ENCODE measurements at places on chromosomes 11 and 22.

DNA sequence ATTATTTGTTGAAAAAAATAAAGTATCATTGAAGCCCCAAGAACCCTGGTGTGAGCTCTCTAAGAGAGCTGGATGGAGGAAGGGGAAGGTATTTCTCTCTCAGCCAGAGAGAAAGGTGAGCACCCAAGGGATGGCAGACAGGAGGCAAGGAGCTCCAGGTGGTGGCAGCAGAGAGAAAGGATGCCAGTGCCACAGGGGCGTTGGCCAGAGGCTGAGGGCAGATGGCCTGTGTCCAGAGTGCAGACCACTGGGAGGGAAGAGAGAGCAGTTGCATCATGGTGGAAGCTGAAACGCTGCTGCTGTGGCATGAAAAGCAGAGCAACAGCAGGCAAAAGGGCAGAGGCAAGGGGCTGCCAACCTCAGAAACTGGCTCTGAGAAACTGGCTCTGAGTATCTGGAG, 8.5 kb downstream of the SPON1 start:
- DNase-seq: peak; percentile 47

GRCh38 chr22:36746375-36746970, 29.4 kb downstream of the IFT27 start:
- no peak for DNase-seq

DNA sequence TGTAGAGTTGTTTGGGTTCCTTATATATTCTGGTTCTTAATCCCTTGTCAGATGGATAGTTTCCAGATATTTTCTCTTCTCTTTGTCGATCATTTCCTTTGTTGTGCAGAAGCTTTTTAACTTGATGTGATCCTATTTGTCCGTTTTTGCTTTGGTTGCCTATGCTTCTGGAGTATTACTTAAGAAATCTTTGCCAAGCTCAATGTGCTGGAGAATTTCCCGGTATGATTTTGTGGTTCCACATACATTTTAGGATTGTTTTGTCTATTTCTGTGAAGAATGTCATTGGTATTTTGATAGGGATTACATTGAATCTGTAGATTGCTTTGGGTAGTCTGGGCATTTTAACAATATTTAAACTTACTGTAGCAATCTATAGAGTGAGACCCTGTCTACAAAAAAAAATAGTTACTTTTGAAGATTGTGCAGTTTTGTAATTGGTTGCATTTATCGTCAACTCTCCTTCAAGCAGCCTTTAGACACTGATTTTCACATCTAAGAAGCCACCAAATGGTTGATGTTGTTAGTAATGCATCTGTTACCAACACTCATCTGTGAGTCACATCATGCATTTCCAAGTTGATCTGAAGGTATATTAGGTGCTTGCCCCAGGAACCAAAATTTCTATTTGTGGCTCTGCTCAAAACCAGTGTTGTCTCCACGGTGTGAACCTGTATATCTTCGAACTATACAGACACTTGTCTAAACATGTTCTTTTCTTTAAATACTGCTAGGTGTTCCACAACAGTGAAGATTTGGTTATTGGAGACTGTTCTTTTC, 21.4 kb downstream of the XRCC6 start:
- no peak for DNase-seq

GRCh38 chr22:27224485-27225374, 567.3 kb downstream of the MIAT start:
- DNase-seq: no peak

DNA sequence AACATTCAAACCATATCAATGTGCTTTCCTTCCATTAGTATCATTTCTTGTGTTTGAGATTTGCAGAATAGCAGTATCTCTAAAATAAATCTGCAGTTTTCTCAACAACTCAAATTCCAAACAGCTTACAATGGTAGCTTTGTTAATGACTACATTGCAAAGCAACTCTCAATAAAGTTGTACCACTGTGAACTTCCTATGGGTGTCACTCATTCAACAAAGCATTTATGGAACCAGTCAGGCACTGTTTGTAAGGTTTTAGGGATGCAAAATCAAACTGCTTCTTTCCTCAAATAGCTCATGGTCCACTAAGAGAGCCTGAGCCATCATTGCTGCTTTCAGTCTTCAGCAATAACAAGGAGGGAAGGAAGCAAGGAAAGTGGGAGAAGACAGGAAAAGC, 91.0 kb downstream of the CCDC83 start:
- DNase-seq: no peak

DNA sequence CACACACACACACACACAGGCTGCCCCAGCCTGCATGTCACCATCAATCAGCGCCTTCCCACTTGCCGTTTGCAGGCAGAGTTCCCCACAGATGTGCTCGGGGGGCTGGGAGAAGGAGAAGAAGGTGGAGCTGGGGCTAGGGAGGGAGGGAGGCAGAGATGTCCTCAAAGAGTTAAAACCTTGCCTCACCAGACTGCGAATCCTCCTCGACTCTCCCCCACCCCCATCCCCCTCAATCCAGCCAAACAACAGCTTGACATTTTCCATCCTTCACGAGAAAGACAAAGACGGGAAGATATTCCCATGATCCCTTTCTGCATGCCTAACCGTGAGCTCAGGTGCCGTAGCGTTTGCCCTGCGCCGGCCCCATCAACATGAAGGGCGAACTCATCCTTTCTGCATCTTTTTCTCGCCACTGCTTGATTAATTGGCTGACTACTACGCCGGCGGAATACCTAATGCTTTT, 365.5 kb downstream of the MIAT start:
- no peak for DNase-seq

GRCh38 chr22:49699476-49699875, 128.2 kb downstream of the BRD1 start:
- DNase-seq: no peak

- no peak for DNase-seq
Measured at GRCh38 chr11:113234888-113235287, 79.5 kb upstream of the TTC12 start.

GRCh38 chr11:66070604-66071380, 720 bp downstream of the PACS1 start:
- DNase-seq: peak; percentile 32

- DNase-seq: peak; percentile 50
Measured at GRCh38 chr11:60905551-60906113, 753 bp downstream of the PRPF19 start.

DNA sequence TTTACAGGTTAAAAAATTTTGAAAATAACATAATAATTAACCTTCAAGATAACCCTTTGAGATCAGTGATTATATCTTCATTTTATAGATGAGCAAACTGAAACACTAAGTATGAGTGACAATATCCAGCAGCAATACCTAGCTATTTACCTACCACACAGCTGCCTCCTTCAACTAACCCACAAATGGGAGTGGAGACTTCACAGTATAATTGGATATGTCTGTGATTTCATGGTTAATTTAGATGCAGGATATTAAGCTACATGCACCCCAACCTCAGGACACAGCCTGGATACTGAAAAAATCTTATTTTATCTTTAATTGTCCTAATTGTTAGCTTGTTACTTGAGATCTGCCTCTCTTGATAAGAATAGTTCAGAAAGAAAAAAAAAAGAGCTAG, 297.2 kb upstream of the ANO5 start:
- no peak for DNase-seq

- DNase-seq: peak; percentile 88
Measured at GRCh38 chr22:43923631-43924464, at the start of gene PNPLA3. Gene PNPLA3, plus strand, starts transcription at chr22:43923805. Its CDS starts 107 bp downstream, at chr22:43923912.

DNA sequence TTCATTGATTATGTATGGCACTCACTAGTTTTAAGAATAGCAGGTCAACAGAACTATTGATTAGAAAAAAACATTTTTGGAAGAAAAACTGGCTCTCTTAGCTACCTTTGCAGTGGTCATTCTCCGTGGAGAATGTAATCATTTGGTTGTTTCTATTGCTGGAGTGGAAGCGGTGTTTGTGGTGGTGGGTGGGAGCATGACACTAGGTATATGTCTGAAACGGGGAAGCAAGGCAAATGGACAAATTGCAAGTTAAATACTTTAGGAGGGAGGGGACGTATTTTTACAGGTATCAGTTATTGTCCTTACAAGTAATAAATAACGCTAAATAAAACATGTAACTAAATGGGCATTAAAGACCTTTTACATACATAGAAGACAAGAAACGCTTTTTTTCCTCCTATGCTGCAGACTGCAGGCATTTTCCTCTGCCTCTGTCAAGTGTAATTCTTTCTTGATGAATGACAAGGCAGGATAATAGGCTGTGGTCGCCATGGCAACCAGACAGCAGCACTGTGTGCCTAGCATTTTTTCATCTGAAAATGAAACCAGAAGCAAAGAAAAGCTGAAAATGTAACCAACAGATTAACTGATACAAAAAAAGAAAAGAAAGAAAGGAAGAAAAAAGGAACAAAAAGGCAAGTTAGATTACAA, 46.2 kb downstream of the BLID start:
- no peak for DNase-seq

DNA sequence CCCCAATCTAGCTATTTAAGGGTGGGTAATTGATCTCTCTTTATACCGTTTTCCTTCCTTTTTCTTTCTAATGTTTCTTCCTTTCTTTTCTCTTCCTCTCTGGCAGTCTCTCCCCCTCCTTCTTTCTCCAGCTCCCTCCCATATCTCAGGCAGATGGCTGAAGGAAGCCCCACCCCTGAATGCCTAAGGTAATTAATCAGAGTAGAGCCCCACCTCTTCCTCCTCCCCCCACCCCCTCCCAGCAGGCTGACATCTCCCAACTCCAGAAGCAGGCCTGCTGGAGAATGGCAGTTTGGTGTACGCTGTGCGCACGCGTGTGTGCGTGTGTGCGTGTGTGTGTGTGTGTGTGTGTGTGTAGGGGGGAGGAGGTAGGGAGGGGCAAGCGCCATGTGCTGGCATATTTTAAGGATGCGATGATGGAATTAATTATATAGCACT, 122.6 kb downstream of the APOL5 start:
- peak; percentile 5 for DNase-seq

DNA sequence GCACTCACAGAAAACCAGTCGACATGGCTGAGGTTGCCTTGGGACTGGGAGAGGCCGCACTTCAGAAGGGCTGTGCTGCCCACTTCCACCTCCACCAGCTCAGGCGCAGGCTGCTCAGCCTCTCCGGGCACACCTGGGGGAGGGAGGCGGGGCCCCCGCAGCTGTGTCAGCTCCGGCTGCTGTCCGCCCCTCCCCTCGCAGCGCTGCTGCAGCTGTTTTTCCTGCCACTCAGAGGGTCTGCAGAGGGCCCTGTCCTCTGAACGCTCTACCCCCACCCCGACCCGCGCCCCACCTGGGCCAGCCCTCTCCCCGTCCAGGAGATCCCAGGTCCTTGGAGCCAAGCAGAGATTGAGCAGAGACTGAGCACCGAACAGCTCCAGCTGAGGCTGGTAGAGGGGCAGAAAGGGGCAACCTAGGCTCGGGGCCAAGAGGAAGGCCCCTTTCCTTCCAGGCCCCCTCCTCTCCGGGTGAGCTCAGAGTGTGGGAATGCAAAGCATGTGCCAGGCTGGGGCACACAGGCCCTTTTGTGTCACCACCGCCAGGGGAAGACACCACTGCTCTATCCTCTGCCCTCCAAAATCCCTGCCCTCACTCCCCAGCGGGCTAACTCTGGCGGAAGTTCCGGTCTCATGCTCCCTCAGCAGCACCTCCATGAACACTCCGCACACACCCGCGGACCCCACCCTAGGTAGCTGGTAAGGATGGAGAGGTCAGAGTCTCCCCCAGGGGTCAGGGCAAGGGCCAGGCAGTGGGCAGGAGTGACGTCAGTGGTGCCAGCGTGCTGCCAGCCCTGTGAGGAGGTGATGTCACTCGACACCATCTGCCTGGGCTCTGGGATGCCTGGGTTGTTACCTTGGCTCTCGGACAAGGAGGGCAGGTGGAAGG, 1.6 kb downstream of the MCAM start:
- peak; percentile 76 for DNase-seq

DNA sequence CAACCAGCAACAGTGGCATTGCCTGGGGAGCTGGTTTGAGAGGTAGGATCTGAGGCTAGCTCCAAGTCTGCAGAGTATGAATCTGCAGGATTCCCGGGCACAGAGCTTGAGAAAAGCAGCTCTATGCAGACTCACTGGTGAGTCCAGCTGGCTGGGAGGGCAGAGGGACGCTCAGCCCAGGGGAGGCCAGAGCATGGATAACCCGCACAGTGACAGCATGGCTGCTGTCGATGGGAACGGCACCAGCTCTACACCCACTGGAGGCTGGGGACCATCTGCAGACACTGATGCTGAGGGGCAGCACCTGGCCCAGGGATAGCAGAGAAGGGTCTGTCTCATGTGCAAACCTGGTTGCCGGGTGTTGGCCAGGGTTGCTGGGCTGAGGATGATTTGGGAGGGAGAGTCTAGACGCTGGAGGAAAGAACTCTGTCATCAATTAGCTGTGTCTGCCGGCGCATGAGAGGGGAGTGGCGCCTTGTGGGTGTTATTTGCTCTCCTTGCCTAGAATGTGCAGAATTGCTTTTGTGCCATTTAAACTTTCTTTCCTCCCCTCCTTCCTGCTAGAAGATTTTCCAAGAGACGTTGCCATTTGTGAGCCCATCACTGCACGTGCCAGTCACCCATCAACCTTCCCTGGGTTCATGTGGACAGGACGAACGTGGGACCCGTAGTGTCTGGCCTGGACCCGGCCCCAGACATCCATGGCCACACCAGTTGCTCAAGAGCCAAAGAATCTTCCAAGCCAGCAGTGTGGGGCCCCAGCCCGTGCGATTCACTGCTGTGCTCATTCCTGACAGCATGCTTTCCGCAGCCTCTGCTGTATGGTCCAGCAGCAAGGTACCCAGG, 19.1 kb upstream of the LINC01488 start:
- DNase-seq: no peak

GRCh38 chr11:23201936-23202522, 341.8 kb upstream of the CCDC179 start:
- no peak for DNase-seq

DNA sequence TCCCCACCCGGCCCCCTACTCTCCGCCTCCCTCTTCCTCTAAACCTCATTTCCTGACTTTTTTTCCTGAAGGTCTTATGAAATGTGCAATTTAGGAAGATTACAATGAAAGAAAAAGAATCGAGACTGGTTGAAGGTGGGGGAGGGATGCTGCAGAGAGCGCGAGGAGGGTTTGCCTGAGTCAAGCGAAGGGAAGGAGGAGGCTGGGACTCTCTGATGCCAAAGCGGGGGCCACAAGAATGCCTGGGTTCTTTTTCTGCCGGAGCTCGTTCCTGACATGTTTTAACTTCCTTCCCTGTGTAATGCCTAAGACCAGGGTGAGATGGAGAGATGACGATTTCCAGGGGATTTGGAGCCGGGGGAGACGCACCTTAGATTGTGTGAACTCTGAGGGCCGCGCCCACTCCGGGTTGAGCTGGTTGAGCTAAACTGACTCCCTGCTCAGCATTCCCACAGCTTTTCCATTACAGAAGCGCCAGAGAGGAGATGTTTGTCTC, 270.5 kb upstream of the SORL1-AS1 start:
- no peak for DNase-seq

DNA sequence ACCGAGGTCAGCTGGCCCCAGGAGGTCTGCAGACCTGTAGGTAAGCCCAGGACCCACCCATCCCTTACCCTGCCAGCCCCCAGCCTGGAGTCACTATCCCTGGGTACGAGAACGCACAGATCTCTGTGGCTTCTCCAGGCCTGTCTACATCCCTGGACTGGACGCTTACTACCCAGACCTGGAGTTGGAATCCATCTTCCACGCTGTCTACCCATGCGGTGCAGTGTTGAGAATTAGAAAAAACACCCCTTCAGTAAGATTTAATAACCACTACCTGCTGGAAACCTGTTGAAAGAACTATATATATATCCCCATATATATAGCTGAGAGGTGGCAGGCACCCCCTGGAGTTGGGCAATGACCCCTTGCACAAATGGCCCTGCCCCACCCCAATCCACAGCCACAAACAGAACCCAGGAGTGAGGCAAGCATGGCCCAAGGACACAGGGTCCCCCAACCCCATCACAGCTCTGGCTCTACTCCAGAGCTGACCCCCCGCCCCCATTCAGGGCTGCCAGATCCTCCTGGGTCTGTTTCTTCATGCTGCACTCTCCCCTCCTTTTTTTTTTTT, 17.7 kb upstream of the RGL4 start:
- DNase-seq: no peak

- no peak for DNase-seq
Measured at GRCh38 chr11:121340032-121340580, 47.5 kb downstream of the SC5D start.

Measured in CD4-positive, alpha-beta T cell treated with Interleukin-6 for 4 hours (primary cell).